ENCODE measurements at places on chromosomes 6 and 20. TPM values are rescaled to one million over a fixed set of nuclear protein-coding genes. Genes with fewer than 3 reads are reported as not detected.

- no peak overlapping the region for H3K4me3 ChIP-seq
- peaks cover 15% of the 10 kb centered on the region for H3K27me3 ChIP-seq
- no peaks in the 10 kb centered on the region for H3K36me3 ChIP-seq
- no peak overlapping the region for H3K27ac ChIP-seq
- H3K4me1 ChIP-seq = no peaks in the 10 kb centered on the region
Measured at GRCh38 chr6:3610921-3611320, 140.6 kb downstream of the PXDC1 start.

DNA sequence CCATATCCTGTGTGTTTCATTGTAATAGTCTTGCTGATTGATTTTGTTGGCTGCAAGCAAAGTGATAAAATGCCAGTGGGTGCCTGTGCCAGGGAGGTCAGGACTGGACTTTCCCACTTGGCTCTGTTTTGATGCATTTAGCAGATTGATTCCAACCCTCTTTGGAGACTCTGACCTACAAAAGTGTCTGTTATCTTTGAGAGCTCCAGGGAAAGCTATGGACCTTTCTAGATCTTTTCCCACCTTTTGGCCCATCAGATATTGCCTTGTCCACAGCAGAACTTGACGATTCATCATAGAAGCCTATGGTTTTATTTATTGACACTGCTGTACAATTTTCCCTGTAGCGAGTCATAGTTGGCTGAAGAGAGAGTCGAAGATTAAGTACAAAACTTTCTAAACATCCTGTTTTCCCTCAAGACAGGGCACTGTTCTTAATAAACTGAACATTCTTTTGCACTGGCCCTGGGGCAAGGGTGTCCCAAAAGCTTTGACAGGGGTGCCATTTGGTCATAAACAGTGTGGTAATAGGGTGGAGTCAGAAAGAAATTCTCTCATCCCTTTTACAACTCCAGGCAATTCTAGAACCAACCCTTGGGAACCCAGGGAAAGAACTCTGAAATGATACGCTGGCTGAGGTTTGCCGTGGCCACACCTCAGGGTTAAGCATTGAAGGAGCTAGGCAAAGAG lies 53.7 kb downstream of the E2F3 start:
- DNase-seq = no peak
- no peak overlapping the region for H3K4me3 ChIP-seq
- H3K27ac ChIP-seq = no peak overlapping the region
- no peaks in the 10 kb centered on the region for H3K36me3 ChIP-seq
- no peaks in the 10 kb centered on the region for H3K27me3 ChIP-seq

- no peak overlapping the region for H3K4me3 ChIP-seq
- H3K27me3 ChIP-seq = peaks cover 2% of the 10 kb centered on the region
- no peaks in the 10 kb centered on the region for H3K4me1 ChIP-seq
- DNase-seq = no peak
Measured at GRCh38 chr6:163739966-163740365, 325.4 kb downstream of the QKI start.

DNA sequence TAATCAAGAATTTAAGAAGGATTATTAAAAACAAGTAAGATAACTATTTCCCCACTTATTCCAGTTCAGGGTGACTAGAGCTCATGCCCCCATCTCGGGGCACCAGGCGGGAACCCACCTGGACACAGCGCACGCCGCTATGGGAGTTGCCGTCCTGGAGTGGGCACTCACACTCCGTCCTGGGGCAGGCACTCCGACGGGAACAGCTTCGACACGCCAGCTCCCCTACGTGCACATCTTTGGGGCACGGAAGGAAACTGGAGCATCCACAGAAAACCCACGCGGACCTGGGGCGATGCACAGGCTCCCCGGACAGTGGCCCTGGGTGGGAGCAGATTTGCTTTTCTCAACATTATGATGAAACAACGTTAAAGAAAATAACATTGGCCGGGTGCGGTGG lies 52.0 kb upstream of the GATA5 start:
- no peak for DNase-seq
- H3K36me3 ChIP-seq = no peaks in the 10 kb centered on the region
- H3K4me1 ChIP-seq = peaks cover 6% of the 10 kb centered on the region
- peaks cover 23% of the 10 kb centered on the region for H3K27me3 ChIP-seq

DNA sequence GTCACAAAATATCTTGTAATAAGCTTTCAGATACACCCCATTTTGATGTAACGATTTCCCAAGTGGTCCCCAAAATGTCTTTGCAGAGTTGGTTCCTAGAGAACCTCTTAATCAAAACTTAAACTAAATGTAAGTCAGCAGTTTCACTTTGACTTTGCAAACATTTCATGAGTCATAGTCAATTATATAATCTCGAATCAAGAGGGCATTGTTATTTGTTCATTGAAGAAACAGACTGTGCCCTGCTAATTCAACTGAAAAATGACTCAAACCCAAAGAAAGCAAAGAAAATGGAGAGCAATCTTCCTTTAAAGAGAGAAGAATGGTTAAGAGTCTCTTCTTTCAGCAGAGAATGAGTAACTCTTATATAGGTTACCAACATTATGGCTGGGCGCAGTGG lies 58.3 kb downstream of the IPCEF1 start:
- no peaks in the 10 kb centered on the region for H3K36me3 ChIP-seq
- H3K27me3 ChIP-seq = no peaks in the 10 kb centered on the region
- DNase-seq = no peak
- peaks cover 16% of the 10 kb centered on the region for H3K4me1 ChIP-seq

GRCh38 chr6:161111261-161111660 lies 119.7 kb downstream of the MAP3K4 start:
- peaks cover 95% of the 10 kb centered on the region for H3K36me3 ChIP-seq
- no peak overlapping the region for H3K27ac ChIP-seq
- no peak overlapping the region for H3K4me3 ChIP-seq
- no peaks in the 10 kb centered on the region for H3K4me1 ChIP-seq
- DNase-seq = no peak

DNA sequence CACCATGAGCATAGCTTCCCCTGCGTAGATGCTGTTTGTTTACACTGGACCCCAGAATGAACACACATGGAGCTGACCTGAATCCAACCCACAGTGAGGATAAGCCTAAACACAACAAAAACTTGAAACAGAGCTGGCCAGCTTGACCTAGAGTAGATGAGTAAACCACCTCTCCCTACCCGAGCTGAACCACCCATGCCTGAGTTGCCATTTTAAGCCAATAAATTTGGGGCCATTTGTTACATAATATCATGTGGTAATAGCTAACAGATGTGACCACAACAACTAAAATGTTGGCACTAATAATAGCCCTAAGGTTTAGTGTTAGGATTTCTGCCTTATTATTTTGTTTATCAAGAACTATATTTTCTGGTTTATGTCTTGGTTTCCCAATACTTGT lies 103.2 kb upstream of the GRIK2 start:
- no peaks in the 10 kb centered on the region for H3K36me3 ChIP-seq
- DNase-seq = no peak
- H3K4me1 ChIP-seq = no peaks in the 10 kb centered on the region
- H3K27me3 ChIP-seq = no peaks in the 10 kb centered on the region
- no peak overlapping the region for H3K4me3 ChIP-seq

DNA sequence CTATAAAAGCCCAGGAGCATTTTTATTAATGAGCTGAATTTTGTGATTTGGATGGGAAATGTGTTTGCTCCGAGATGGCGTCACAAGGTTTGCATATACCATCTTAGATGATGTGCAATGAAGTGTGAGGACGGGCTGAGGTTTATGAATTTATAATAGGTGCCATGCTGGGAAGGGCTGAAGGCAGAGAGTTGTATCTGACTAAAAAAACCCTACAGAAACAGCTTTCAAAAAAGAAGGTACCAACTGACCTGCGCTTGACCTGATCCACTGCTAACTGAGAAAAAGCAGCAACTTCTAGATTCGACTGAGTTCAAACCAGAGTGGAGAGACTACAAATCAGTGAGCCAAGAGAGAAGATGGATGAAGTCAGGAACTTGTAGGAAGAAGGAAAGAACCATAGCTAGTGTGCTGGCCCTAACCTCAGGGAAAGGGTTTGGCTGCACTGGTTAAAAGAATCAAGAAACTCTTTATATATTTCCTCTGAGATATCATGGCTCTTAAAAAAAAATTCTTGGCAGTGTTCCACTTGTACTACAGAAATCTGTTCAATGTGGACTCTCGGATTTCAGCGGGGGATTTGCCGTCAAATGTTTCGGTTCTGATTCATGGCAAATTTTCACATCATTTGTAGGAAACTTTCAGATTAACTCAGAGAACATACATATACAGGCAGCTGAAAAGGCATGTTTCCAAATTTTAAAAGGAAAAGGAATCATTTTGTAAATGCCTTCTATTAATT lies 56.5 kb upstream of the HDGFL1 start:
- H3K4me1 ChIP-seq = no peaks in the 10 kb centered on the region
- no peak overlapping the region for H3K4me3 ChIP-seq

DNA sequence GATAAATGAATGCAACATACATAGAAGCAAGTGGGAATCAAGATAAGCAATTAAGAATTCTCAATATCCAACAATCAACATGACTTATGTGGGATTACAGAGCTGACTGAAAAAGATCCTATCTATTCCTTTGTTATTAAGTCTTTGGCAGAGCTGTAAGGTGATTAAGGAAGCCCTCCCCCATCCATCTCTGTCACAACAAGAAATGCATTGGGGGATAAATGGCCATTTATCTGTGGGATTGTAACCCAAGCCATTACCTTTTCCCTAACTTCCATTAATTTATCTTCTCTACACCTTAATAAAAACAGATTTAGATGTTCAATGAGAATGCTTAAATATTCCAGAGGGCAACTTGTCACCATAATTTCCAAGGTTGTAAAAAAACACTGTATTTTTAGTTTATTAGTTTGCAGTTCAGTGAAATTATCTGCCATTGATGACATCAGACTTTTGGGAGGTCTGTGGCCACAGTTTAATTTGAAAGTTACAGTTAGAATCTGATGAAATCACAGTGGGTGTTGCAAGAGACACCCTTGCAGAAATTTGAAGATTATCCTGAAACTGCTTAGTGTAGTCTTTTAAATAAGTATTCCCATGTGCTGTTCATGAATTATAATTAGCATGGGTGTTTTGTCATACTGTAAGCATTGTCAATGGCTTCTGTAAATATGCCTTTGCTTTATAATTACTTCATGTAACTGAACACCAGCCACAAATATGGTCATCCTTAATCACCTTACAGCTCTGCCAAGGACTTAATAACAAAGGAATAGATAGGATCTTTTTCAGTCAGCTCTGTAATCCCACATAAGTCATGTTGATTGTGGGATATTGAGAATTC lies 49.4 kb upstream of the FYN start:
- no peak overlapping the region for H3K27ac ChIP-seq
- H3K36me3 ChIP-seq = no peaks in the 10 kb centered on the region
- no peaks in the 10 kb centered on the region for H3K27me3 ChIP-seq
- DNase-seq = no peak
- H3K4me3 ChIP-seq = no peak overlapping the region
- H3K4me1 ChIP-seq = no peaks in the 10 kb centered on the region

DNA sequence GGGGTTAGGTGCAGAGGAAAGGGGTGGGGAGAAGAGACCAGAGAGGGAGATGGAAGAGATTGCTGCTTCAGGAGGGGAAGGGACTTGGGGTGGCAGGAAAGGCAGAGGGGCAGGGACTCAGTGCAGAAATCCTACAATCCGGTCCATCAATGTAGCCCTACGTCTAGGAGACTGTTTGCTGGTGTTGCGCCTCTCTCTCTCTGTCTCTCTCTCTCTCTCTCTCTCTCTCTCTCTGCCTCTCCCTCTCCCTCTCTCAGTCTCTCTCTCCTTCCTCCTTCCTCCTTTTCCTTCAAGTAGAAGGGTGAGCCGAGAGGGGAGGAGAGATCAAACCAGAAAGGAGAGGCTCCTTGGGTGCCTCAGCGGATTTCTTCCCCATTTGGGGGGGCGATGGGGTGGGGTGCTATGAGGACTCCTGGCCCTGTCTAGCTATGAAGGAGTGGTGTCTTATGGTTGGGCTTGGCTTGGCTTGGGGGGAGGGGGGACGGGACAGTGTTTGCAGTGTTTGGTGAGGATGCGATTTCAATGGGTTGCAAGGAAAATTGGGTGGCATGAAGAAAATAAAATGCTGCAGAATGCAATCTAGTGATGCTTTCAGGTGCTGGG lies 181.2 kb downstream of the TBXT start:
- DNase-seq = no peak
- peaks cover 4% of the 10 kb centered on the region for H3K4me1 ChIP-seq
- peaks cover 49% of the 10 kb centered on the region for H3K27me3 ChIP-seq
- H3K36me3 ChIP-seq = no peaks in the 10 kb centered on the region

DNA sequence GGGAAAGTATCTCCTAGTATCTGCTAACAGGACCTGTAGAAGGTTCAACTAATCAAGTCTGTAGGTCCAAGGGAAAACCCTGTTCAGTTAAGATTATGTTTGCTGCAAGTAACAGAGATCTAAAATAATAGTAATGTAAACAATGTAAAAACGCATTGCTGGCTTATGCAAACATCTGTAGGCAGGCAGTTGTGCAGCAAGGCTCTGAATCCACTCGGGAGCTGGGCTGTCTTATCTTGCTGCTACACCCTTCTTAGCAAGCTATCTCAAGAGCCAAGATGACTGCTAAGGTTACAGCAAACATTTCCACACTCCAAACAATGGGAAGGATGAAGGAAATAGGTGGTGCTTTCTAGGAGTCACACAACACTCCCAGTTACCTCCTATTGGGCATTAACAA lies 397.3 kb upstream of the NRSN1 start:
- H3K4me3 ChIP-seq = no peak overlapping the region
- H3K27ac ChIP-seq = no peak overlapping the region
- no peaks in the 10 kb centered on the region for H3K27me3 ChIP-seq
- no peak for DNase-seq
- H3K36me3 ChIP-seq = no peaks in the 10 kb centered on the region

- peaks cover 19% of the 10 kb centered on the region for H3K36me3 ChIP-seq
- H3K27ac ChIP-seq = peak overlapping the region; percentile 100
- peak; percentile 57 for DNase-seq
- no peaks in the 10 kb centered on the region for H3K27me3 ChIP-seq
- H3K4me1 ChIP-seq = peaks cover 29% of the 10 kb centered on the region
Measured at GRCh38 chr20:5797843-5798462, 47.8 kb downstream of the SHLD1 start.

- H3K27me3 ChIP-seq = peaks cover 3% of the 10 kb centered on the region
- peak overlapping the region; percentile 86 for H3K4me3 ChIP-seq
- peaks cover 14% of the 10 kb centered on the region for H3K4me1 ChIP-seq
- H3K27ac ChIP-seq = peak overlapping the region; percentile 83
- DNase-seq = no peak
Measured at GRCh38 chr6:108847738-108848115, 495 bp upstream of the ARMC2 start.

The PRKN gene
- 3.5 TPM for total RNA-seq

The CST4 gene
- not detected for total RNA-seq

The RRAGD gene
- total RNA-seq = 5.6 TPM

The C6orf15 gene
- not detected for total RNA-seq
